DMS53 (cell line): ENCODE measurements at places on chromosomes 3 and 15.
A peak's percentile ranks its signal among the peaks of the same experiment; 100 is the strongest.

- no peak for DNase-seq
These were observed 21.9 kb upstream of the ZBTB38 start for GRCh38 chr3:141346418-141346817.

DNA sequence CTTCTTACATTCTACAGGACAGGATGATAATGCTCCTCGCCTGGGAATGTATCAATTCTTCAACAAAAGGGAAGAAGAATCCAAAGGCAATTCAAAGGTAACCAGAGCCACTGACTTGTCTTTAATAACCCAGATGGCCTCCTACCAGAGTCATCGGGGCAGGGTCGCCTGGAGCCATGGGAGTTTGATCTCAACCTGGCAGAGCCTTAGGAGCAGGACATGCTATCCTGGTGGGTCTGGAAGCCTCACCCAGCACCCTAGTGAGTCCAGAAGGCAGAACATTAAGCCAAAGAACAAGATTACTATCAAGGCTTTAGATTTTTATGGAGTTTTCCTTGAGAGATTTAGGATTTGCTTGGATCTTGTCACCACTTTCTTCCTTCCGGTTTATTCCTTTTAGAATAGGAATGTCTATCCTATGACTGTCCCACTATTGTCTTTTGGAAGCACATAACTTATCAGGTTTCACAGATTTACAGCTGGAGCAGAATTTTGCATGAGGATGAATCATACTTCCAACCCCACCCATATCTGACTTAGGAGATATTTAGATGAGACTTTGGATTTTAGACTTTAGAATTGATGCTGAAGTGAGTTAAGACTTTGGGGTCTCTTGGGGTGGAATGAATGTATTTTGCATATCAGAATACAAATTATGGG lies 330.3 kb upstream of the GOLIM4 start:
- no peak for DNase-seq

DNA sequence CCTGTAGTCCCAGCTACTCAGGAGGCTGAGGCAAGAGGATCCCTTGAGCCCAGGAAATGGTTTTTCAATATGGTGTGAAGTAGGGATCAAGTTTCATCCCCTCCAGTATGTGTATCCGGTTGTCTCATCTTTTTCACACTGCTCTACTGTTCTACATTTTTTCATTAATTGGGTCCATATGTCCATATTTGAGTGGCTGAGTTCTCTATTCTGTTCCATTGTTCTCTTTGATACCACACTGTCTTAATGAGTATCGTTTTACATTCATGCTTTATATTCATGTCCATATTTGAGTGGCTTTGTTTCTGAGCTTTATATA lies 81.6 kb upstream of the LRRFIP2 start:
- DNase-seq = peak; percentile 77

DNA sequence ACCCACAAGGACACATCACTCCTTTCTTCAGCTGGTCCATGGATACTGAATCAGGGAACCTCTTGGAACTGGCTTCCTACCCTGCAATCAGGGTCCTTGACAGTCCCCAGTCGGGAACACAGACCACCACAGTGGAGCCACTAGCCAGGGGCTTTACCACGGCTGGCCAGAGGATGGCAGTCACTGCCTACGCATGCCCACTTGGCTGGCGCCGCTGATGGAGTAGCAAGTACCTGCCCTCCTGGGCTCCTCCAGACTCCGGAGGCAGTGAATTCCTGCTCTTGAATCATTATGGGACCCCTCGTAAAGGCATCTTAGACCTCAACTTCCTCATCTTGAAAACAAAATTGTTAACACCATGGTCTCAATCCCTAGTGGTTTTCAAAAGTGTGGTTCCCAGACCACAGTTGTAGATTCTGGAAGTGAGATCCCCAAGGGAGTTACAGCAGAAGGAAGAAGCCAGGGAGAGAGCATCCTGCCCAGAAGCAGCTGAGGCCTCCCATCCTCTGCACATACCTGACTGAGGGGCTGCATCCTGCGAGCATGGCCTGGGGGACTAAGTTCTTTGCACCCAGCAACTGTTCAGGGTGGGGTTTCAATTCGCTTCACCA lies 9.1 kb upstream of the SKIC8 start:
- DNase-seq = peak; percentile 83

- DNase-seq = peak; percentile 32
These were observed 47.0 kb downstream of the MTHFS start for GRCh38 chr15:79849789-79850188.

DNA sequence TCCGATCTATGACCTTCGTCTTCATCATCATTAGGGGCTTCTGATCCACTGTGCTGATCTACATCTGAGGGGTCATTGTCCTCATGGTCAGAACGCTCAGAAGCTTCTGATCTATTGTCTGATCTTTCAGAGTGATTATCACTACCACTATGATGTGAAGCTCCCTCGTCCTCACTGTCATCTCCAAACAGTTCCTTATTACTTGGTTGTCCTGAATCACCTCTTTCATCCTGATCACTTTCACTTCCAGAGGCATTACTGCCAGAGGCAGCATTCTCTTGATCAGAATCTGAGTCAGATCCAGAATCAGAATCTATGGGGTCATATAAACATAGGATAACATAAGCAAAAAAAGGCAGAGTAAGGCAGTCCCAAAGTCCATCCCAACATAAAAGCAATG lies 5.4 kb downstream of the LEO1 start:
- no peak for DNase-seq

DNA sequence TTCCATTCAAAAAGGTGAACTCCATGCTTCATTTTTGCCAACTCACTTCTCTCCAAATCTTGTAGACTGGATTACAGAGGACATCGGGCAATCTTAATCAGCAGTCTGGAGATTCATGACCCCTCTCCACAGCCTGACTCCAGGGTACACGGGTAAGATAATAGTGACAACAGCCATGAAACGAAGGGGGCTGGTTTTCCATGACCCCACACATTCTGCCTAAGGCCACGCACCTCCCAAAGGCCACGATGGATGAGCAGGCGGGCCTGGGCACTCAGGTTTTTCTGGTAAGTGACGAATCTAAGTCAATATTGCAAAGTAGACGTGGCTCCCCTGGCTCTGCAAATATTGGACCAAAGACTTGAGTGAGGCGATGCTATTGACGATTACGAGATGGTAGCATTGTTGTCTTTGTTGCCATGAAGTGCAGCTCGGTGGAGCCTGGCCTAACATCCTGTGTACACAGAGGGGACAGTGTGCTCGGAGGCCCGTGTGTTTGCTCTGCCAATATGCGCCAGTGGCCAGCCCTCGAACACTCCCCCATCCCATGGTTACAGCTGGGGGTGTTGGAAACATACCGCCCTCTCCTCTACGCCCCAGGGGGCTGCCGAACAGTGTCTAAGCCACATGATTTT lies 119.1 kb downstream of the OPA1 start:
- peak; percentile 99 for DNase-seq
